ENCODE measurements at places on chromosomes 4 and X.

DNA sequence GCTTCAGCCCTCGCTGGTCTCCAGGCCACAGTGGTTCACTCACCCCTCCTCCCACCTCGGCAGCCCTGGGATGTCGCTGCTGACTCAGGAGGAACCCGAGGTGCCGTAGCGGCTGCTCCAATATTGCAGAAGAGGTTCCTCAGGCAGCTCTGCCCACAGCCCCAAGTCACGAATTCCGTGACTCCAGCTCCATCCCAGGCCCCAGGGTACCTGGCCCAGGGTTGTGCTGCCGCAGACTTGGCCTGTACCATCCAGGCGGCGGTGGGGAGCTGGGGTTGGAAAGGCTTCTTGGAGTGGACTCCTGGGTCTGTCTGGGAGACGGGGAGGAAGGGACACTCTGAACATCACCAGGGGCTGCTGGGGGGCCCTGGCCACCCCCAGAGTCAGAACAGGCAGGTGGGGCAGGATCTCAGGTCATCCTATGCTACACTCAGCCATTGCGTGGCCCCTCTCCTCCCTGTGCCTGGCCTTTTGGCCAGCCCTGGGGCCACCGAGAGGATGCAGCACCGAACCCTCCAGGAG is 728 bp upstream of the HGFAC start:
- no peak for DNase-seq

DNA sequence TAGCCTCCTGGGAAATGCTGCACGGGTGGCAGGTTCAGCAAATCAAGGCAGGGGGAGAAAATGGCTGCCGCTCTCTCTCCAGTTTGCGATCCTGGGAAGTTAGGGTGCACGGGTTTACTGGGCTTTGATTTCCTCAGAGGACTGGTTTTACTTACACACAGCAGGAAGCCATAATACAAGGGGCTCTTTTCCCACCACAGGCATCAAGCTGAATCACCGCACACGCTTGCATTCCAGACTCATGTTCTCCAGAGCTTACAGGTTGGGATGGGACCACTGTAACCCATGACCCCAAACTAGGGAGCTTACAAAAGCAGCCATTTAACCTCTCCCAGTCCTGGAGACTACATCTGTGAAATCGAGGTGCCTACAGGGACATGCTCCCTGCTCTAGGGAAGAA is 159.8 kb downstream of the DHRSX start:
- DNase-seq, result no peak

- DNase-seq, result no peak
Measured at GRCh38 chr4:128639541-128640270, 169.8 kb upstream of the JADE1 start.

DNA sequence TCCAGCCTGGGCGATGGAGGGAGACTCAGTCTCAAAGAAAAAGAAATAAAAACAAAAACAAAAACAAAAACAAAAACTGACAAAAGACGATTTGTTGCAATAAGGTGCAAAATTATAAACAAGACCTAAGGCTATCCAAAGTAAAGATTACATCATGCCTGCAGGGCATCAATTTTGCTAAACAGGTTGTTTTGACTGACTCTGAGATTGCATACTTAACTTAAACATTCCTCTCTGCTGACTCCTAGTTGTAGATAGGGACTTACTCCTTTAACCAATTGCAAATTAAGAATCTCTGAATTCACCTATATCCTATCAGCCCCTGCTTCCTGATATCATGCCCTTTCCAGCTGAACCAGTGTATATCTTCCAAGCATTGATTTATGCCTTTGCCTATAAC is 2687.3 kb downstream of the PCDH7 start:
- no peak for DNase-seq

DNA sequence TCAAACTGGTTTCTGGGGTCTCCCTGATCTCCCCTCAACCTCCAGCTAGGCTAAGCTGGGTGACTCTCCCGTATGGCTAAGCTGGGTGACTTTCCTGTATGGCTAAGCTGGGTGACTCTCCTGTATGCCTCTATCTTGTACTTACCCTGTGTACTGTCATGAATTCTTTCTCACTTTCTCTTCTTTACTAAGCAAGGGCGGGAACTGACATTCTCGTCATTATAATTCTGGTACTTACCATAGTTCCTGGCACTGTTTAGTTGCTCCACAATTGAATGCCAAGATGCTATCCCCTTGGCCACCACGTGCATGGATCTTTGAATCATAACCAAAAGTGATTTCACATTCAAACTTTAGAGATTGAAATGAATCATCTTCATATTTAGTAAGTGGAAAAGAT is 8.8 kb downstream of the INTU start:
- DNase-seq, result no peak

DNA sequence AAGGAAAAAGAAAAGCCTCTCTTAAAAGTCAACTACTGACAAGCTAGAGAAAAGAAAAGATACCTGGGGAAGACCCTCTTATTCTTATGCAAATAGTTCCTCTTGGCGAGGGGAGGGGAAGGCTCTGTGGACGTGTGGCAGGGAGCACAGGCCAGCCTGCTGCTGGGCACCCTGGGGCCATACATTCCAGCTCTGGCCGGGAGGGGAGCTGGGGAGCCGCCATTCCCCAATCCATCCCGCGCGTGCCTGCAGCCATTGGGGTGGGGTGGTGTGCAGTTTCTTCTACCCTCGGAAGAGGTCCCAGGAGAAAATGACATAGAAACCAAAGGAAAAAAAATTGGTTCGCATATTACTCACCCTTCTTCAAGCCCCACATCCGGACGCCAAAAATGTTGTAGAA is 1496.4 kb downstream of the RPA4 start:
- no peak for DNase-seq

DNA sequence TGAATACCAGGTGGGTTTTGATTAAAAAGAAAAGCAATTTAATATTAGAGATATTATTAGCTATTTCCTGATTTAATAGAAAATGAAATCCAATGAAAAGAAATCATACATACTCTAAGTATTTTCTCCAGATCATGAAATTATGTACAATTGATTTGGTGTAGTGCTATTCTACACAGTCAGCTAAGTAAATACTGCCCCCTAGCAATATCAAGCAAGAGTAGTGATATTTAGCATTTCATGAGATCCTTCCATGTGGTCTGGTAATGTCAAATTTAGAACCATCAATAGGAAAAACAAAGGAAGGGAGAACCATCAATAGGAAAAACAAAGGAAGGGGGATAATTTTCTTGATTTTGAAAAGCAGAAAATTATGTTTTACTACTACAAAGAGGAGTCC is 114.6 kb downstream of the TBCK start:
- DNase-seq, result no peak

- no peak for DNase-seq
Measured at GRCh38 chr4:164866817-164867490, 10.0 kb upstream of the APELA start.

DNA sequence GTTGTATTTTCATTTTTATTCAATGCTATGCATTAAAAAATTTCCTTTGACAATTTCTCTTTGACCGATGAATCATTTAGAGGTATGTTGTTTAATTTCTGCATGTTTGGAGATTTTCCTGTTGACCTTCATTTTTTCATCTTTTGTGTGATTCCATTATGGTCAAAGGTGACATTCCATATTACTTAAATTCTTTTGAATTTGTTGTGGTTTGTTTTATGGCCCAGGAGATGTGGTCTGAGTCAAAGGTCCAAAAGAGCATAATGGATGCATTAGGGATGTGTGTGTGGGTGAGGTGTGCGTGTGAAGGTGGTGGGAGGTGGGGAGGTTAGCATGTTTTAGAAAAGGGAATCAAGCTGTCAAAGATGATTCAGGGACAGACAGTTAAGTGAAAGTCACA is 76.0 kb upstream of the GIMD1 start:
- DNase-seq, result no peak

DNA sequence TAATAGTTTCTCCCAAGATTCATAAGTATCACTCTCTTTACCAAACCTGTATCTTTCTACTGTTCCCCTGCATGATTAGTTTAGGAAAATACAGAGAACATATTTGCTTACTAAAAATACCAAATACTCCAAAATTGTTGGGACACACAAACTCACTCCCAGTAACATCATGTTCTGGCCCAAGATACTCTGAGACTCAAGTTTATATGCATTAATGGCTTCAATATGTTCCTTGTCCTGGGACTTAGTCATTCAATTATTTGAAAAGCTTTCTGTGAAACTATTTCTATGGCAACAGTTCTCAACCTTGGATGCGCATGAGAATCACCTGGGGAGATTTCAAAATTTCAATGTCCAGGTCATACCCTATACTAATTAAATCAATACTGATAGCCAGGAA is 138.9 kb upstream of the PTCHD1 start:
- DNase-seq, result no peak

- no peak for DNase-seq
Measured at GRCh38 chr4:68348577-68348976, 1.3 kb downstream of the YTHDC1 start.

- no peak for DNase-seq
Measured at GRCh38 chrX:110178179-110178865, 139.6 kb downstream of the AMMECR1 start.

DNA sequence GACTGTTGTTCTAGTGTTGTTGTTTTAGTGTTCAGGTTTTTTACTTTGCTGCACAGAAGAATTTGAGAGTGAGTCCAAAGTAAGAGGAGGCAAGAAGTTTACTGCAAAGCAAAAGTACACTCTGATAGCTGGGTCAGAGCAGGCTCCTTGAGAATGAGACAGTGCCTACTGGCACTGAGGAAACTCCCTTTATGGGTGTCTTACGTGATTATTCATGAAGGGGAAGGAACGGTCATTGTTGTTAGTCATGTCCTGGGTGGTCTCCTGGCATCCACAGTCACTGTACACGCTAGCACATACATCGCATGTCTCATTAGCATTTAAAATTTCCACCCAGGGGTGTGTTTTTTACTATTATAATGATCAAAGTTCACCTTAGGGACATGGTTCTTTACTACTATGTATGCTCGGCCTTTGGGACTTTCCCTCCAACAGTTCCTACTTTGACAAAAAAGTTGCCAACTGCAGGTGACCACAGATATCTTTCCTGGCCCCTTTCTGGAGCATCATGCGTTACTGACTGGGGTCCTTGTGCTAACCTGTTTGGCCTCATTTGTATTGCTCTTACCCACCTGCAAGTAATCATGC is 688.9 kb upstream of the AMOT start:
- DNase-seq, result no peak

DNA sequence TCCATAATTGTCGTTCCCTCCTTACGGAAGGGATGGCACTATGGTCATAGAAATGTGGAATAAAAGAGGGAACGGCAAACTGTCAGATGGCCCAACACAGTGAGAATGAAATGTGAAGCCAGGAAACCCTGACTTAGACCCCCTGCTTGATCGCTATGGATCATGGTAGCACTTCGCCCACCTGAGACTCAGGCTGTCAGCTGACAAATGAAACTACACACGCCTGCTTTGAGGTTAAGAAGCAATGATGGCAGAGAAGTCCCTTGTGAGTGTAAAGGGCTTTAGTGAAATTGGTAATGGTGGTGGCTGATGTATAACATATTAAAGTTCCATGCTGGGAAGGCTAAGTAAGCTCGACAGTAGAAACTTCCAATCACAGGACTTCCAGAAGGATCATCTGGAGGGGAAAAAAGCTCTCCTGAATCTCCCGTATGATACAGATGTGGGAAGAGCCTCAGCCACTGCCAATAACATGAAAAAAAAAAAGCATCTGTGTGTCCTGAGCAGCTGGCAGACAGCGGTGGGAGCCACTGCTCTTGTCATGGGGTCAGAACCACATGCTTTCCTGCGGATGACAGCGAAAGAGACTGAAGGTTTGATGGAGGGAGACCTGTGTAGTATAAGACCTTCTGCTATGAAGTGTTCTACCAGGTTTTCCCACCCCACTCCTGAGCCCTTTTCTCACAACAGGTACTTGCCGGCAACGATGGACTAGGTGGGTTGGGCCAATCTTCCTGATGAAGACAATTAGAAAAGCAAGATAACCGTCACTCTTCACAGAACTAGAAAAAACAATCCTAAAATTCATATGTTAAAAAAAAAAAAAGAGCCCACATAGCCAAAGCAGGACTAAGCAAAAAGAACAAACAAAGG is 107.6 kb downstream of the AFAP1 start:
- DNase-seq, result no peak

GRCh38 chr4:168486912-168487281 is 6.6 kb upstream of the DDX60L start:
- no peak for DNase-seq

DNA sequence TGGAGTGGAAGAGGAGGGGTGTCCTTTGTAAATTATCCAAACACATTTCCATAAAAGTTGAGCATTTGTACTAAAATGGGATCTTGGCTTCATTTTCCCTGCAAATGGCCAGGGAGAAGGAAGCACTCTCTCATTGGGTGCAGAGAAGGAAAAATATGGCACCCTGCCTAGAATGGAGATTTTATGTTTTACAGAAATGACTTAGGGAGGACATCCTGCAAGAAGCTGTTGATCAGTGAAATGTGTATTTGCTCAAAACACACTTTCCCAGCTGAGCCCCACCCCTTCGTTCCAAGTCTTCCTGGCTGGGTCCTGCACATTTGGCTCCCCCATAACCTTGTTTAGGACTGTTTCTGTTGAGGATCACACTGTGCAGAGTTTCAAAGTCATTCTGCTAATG is 213.5 kb upstream of the TAPT1 start:
- no peak for DNase-seq

- no peak for DNase-seq
Measured at GRCh38 chrX:17473021-17473420, 98.0 kb downstream of the NHS start.

GRCh38 chr4:125316401-125316790 is 1.6 kb downstream of the FAT4 start:
- DNase-seq, result no peak

GRCh38 chrX:49270249-49270921 is 792 bp downstream of the PPP1R3F start:
- no peak for DNase-seq

DNA sequence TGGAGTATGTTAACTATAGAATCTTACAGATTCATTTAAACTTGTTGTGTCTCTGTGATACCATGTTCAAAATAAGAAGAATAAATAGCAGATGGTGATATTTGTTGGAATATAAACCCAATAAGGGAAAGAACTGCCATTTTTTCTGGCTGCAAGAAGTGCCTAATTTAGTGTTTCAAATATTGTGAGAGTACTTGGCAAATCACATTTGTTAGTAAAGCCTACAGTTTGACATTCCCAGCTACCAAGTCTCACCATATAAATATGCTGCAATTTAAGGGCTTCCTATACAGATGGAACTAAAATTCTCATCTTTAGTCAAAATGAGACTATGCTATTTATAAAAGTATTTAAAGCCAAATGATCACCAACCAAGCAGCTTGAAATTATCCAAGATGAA is 96.0 kb upstream of the WDFY3 start:
- no peak for DNase-seq

- no peak for DNase-seq
Measured at GRCh38 chrX:2960861-2961515, 31.8 kb upstream of the ARSD start.

DNA sequence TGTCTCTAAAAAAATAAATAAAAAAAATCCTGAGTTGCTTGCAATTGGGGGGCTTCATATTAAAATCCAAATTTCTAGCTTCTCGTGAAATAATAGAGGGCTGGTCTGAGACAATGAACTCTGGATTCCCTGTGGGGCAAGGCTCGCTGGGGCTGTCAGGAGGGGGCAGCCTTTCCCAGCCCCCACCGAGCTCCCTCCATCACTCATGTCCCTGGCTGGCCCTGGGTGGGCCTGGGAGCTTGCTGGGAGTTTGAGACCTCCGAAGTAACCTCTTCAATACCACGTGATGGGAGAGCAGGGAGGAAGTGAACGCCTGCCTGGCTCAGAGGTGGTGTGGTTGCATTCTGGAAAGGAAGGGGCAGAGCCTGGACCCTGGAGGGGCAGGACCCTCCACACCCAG is 54.0 kb upstream of the AFAP1 start:
- DNase-seq, result no peak

- no peak for DNase-seq
Measured at GRCh38 chrX:115297189-115297588, 7.7 kb downstream of the LUZP4 start.

- DNase-seq, result no peak
Measured at GRCh38 chrX:39941332-39941920, 156.3 kb downstream of the BCOR start.

Data from activated T-cell treated with anti-CD3 and anti-CD28 coated beads for 1 hour (primary cell).